ENCODE measurements at places on chromosomes 7 and 10.

DNA sequence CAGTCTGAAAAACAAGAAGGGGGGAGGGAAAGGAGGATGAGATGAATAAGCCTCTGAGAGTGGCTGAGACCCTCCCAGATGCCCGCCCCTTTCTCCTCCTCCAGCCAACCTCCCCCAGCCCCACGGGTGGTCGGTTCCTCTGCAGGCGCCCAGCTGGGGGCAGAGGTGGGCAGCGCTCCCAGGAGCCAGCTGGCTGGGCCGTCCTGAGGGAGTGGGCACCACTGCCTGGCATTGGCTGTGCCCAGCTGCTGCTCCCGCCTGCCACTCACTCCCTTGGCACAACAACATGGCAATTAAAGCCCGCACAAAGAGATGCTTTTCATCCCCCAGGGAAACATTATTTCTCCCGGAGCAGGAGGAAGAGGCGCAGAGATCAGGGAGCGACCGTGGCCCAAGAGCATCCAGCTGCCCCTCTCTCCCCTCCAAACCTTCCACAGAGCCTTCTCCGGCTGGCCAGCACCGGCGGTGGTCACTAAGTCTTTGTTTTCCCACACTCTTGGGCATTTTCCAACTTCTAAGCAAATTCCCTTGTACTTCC lies 107.2 kb downstream of the SPDYE5 start:
- no peak for DNase-seq

DNA sequence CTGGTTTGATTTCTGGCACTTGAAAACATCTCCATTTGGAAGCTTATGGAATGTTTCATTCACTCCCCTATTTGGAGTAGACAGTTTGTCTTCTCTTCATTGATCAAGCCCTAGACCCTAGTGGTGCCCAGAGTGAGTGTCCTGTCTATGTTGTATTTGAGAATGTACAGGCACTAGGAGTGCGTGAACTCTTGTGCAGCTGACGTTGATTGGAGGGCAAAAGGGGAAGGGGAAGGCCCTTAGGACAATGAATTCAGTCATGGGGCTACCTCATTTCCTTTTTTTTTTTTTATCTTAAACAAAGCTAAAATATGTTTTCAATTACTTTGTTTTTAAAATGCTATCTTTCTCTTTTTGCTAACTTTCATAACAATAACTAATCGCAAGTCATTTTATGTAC lies 66.5 kb downstream of the ADD3 start:
- DNase-seq: peak; percentile 53

- no peak for DNase-seq
Measured at GRCh38 chr7:90613088-90613498, 17.0 kb downstream of the CDK14 start.

DNA sequence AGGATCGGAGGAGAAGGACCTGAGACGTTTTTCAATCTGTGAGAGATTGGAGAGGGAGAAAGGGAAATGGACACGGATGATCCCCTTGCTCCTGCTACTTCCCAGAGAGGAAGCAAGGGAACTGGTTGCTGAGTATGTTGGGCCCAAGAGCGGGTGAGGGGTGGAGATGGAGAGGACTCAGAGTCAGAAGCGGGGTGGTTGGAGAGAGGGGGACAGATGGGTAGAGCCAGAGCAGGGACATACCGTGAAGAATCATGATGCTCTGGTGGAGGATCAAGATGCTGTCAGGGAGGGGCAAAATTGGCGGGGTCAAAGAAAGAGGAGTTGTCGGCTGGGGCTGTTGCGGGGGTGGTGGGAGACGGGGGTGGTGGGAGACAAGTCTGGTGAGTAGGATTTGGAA lies 2.4 kb upstream of the CHST3 start:
- DNase-seq: no peak

DNA sequence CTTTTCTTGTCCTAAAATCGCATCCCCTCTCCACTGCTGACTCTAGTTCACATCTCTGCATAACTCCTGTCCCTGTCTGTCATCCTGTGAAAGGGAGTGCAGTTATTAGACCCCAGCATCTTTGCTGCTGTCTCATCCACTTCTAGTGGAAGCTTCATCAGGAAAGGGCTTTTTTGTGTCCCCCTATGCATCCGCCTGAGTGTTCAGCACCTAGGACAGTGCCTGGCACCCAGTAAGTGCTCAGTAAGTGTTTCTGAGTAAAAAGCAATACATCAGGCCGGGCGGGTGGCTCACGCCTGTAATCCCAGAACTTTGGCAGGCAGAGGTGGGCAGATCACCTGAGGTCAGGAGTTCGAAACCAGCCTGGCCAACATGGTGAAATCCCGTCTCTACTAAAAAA lies 211.8 kb upstream of the FOXK1 start:
- DNase-seq: peak; percentile 9

- DNase-seq: no peak
Measured at GRCh38 chr7:99563650-99564049, 5.2 kb downstream of the ZNF655 start.

GRCh38 chr7:1576521-1577253 lies 6.9 kb upstream of the PSMG3 start:
- DNase-seq: no peak

- DNase-seq: no peak
Measured at GRCh38 chr10:105743343-105744056, 1102.4 kb downstream of the SORCS3 start.

DNA sequence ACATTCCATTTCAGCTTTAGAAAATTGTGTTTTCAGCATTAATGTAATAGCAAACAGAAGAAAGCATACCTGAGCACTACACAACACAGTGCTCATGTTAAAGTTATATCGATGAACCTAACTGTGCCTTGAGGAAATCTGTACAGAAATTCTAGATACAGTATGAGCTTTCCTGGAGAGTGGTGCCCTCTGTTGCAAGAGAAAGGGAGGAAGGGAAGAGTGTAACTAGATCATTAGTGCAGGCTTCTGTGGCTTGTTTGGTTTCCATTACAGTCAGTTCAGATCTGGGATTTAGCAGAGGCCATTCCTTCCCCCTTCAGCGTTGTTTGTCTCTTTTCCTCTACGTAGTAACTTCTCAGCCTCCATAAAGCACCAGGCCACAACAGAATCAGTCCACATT lies 139.7 kb downstream of the HTR7 start:
- DNase-seq: no peak

All from KBM-7 (cell line).